ENCODE measurements at places on chromosomes 5 and 9.

GRCh38 chr5:50863534-50864170 lies 197.2 kb downstream of the PARP8 start:
- DNase-seq = no peak

GRCh38 chr5:17340379-17340778 lies 122.9 kb downstream of the BASP1 start:
- DNase-seq = peak; percentile 23

DNA sequence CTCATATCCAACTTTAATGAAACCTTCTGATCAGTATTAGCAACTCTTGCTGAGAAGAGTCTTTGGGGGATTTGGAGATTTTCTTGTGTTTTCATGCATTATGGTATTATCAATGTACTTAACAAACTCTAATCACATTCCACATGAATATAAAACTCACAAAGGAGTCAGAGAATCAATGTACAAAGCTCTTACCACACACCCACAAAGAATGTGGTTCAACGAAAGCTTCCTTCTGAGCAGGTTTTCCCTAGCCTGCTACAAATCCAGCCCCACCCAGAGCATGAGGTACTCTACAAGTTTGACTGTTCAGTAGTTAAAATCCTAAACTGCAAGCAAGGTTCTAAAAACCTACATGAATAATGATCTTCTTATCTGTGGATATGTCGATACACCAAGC lies 210.1 kb downstream of the TARS1 start:
- peak; percentile 33 for DNase-seq

DNA sequence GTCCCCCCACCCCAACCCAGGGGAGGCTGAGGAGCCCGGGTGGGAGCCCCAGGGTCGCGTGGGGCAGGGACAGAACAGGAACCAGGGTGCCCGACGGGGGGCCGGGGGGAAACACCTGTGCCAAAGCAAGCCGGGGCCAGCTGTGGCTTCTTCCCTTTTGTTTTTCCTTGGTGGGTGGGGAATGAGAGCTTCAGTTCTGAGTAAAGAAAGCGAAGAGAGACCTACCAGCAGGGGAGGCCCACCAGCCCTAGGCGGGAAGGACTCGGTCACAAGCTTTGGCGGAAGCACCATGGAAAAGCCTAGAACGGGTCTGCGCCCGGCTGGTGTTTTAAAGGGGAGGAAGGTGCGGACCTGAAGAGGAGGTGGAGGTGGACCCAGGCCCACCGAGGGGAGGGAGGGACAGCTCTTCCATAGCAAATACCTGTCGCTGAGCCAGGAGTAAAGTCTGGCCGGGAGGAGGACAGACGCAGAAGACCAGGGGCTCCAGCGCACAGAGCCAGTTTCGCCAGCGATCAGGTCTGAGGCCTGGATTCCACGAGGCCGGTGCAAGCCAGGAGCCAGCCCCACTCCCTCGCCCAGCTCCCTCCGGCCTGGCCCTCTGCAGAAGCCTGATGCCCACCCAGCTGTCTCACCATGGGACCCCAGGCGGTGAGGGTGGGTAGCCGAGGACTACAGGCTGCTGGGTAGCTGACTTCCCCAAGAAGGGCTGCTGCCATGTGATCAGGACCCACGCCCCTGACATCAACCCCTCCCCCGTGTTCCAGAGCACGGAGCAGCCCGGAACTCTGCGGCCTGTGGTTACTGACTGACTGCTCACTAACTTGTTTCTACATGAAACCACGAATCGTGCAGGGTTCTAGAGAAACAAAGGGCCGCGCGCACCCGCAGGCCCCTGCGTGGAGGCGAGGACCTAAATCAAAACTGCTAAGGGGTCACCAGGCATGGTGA lies 849 bp upstream of the MGAT1 start:
- peak; percentile 22 for DNase-seq

DNA sequence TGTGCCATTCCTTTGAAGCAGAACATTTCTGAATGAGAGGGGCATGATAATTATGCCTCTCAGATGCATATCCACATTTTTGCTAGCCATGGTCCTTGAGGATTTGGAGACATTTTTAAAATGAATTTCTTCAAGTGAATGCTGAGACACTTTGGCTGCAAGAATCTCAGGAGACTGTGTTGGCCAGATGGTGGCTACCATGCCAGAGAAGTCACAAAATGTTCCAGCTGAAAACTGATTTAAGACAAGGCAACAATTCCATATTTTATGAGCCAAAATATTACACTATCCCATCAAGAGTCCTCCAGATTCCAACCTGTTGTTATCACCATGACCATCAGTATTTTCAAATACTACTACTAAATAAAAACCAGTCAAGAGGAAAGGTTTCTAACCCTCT lies 859.5 kb upstream of the DMAC1 start:
- DNase-seq = no peak

- no peak for DNase-seq
Measured at GRCh38 chr5:1776831-1777230, 22.8 kb downstream of the MRPL36 start.

GRCh38 chr5:81230416-81230815 lies 2.7 kb upstream of the CKMT2 start:
- DNase-seq = no peak

- peak; percentile 45 for DNase-seq
Measured at GRCh38 chr9:87193151-87193550, 245.8 kb upstream of the GAS1 start.

- DNase-seq = no peak
Measured at GRCh38 chr5:145509336-145510136, 325.6 kb downstream of the PRELID2 start.

DNA sequence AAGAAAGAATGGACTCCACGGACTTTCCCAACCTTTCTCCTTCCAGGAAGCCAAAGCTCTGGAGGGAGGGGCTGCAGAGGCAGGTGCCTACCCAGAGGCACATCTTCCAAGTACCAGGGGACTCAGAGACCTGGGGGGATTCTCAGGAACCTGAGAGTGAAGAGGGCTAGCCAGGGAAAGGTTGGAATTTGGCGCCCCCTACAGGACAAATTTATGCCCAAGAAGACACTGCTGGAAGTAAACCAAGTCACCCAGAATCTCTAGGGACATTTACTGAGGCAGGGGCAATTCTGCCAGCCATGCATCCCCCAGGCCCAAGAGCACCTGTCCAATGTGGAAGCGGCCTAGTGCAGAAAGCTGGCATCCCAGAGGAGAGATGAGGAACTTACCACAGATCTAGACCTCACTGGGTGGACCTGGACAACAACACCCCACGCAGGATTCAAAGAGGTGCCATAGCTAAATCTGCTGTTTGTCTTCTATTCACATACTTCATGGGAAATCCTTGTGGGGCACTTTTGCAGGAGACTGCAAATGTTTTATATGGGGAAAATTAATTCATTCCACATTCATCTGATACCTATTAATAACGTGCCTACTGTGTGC lies 25.9 kb upstream of the IDNK start:
- DNase-seq = peak; percentile 28

GRCh38 chr5:63262185-63262981 lies 683.8 kb downstream of the LRRC70 start:
- DNase-seq = peak; percentile 70

DNA sequence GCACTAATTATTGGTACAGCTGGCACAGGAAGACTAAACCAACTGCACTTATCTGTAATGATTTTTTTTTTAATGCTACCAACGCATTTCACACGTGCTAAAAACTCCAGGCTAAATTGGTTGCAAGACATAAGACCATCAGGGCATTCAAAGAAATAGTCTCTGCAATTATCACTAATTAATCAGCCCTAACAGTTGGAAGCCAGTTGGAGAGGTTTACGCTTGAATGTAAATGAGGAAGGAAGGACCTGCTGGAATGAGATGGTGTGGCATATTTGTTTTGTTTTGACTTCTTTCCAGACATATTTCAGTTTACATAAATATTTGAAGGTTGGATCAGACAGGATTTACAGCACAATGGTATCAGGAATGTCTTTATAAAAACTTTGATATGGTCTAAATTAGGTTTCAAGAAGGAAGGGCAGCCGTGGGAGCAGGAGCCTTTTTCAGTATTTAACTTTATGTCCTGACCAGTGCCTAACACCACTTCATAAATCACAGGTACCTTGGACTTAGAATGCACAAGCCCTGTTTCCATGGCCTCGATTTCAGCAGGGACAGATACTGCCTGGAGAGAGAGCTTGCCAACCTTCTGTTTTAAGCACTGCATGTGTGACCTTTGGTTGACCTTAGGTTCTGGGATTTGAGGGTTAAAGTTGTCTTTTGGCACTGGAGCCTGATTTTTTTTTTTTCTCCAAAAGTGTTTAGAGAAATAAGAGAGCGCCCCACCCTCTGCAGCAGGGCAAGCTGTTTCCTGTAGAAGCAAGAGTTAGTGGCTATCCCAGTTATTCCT lies 199.8 kb upstream of the MAP3K1 start:
- no peak for DNase-seq

- no peak for DNase-seq
Measured at GRCh38 chr9:78062710-78063109, 31.1 kb upstream of the GNAQ start.

- peak; percentile 92 for DNase-seq
Measured at GRCh38 chr5:172800088-172800551, 29.1 kb upstream of the DUSP1 start.

GRCh38 chr9:17721954-17722353 lies 143.1 kb downstream of the SH3GL2 start:
- DNase-seq = no peak

GRCh38 chr5:1642621-1643061 lies 118.9 kb upstream of the LPCAT1 start:
- DNase-seq = no peak

GRCh38 chr9:120151806-120152205 lies 428.2 kb downstream of the CDK5RAP2 start:
- DNase-seq = no peak

- DNase-seq = no peak
Measured at GRCh38 chr9:114666851-114667250, 9.2 kb upstream of the TEX53 start.

DNA sequence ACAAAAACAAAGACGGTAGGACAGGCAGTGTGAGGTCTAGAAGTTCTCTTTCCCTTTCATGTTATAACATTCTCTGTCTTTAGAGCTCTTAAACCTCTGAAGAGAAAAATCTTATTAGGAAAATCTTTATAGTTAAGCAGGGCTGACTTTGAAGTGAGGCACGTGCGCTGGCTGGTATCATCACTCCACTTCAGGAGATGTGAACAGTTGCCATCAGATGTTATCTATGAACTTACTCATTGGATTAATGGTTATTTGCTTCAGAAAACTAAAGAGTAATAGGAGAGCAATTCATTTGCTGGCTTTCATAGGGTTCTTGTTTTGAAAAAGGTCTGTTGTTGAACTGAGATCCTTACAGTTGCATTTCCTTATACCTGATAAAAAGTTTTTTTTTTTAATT lies 25.7 kb downstream of the LRRTM2 start:
- no peak for DNase-seq

DNA sequence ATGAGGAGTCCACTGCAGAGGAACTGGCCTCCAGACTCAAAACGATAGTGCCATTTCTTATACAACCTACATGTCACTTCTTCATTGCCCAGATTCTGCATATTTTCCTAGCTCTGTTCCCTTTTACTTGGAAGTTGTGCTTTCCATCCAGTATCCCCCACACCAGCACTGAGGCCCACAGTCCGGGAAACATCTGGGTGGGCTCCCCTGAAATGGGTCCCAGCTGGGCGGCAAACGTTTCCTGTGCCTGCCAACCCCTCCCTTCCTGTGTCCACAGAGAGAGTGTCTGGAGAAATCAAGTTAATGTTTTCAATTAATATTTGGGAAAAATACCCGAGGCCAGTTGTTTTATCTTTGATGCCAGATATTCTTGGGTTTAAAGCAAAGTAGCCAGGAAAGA lies 111.8 kb downstream of the COL23A1 start:
- no peak for DNase-seq

GRCh38 chr5:162217037-162217436 lies 149.5 kb downstream of the GABRG2 start:
- DNase-seq = no peak
